Activated naive CD8-positive, alpha-beta T cell treated with anti-CD3 and anti-CD28 coated beads for 36 hours (primary cell): ENCODE measurements at places on chromosomes 2 and 18. TPM values are rescaled to one million over a fixed set of nuclear protein-coding genes. Genes with fewer than 3 reads are reported as not detected.

Gene KCNE4
- total RNA-seq: not detected

Gene PRR30
- not detected for total RNA-seq

Gene ASPRV1
- total RNA-seq: 0.74 TPM

Gene ACMSD
- not detected for total RNA-seq

GRCh38 chr18:32349728-32350395, 120.8 kb downstream of the GAREM1 start:
- H3K27me3 ChIP-seq: peaks cover 6% of the 10 kb centered on the region
- H3K27ac ChIP-seq: no peak overlapping the region
- no peak overlapping the region for H3K4me3 ChIP-seq
- H3K36me3 ChIP-seq: no peaks in the 10 kb centered on the region
- H3K4me1 ChIP-seq: peaks cover 3% of the 10 kb centered on the region

DNA sequence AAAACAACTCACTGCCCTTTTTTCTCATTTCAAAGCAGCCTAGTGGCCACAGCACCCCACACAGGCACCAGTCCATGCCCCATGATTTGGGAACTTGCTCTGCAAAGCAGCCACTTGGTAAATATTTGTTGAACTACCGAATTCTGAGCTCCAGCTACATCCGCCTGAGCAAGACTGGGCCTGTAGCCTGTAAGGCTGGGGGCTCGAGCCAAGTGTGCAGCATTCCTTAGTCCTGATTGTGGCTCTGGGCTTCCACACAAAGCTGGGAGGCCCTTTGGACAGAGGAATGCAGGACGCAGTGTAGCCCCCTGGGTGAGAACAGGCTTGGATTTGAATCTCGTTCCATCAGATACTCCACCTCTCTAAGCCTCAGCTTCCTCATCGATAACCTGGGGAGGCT, 88.4 kb downstream of the ACTR2 start:
- H3K27ac ChIP-seq: no peak overlapping the region
- H3K4me3 ChIP-seq: no peak overlapping the region
- H3K4me1 ChIP-seq: peaks cover 5% of the 10 kb centered on the region
- H3K27me3 ChIP-seq: no peaks in the 10 kb centered on the region

- DNase-seq: peak; percentile 54
- peaks cover 3% of the 10 kb centered on the region for H3K36me3 ChIP-seq
- H3K4me1 ChIP-seq: peaks cover 48% of the 10 kb centered on the region
- H3K4me3 ChIP-seq: peak overlapping the region; percentile 54
- peak overlapping the region; percentile 72 for H3K27ac ChIP-seq
Observed at GRCh38 chr2:11829324-11829946, 83.0 kb downstream of the LPIN1 start.

- no peak overlapping the region for H3K4me3 ChIP-seq
- H3K27me3 ChIP-seq: no peaks in the 10 kb centered on the region
- no peak for DNase-seq
- H3K27ac ChIP-seq: peak overlapping the region; percentile 78
- H3K4me1 ChIP-seq: peaks cover 70% of the 10 kb centered on the region
- H3K36me3 ChIP-seq: peaks cover 35% of the 10 kb centered on the region
Observed at GRCh38 chr2:177243476-177243875, 21.1 kb downstream of the NFE2L2 start.
